ENCODE measurements at places on chromosomes 6 and 20.

- DNase-seq, result no peak
These were observed 717.8 kb downstream of the EPM2A start for GRCh38 chr6:145017516-145017915.

DNA sequence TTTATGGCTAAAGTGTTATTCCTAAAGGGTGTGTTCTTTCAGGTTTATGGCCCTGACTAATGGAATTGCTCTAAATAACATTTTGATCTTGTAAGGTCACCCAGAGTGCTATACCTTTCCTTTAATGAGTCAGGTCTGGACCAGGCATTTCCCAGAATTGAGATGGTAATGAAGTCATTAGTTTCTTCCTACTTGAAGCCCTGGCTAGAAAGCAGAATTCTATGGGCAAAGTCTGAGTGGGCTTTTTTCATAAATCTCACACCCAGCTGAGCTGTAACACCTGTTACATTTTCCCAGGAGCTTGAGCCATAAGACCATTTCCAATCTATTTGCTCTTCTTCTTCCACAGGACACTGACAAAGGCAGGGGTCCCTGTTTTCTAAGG lies 122.0 kb upstream of the ID4 start:
- DNase-seq, result no peak

DNA sequence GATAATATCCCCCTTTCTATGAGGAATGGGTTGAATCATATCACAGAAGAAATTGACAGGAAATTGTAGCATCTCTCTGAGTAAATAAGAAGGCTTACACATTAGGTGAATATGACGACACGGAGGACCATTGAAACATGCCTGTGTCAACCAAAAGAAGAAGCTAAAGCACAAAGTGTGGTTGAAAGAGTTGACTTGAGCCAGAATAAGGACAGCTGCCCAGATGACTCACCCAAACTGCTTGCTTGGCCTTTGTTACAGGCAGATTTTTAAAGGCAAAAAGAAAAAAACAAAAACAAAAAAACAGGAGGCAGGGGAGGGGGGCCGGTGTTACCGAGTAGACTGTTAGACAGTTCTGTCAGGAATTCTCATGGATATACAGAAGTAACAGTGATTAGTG lies 129.8 kb upstream of the EDN1 start:
- DNase-seq, result no peak

GRCh38 chr6:168709991-168710390 lies 269.0 kb downstream of the SMOC2 start:
- no peak for DNase-seq

DNA sequence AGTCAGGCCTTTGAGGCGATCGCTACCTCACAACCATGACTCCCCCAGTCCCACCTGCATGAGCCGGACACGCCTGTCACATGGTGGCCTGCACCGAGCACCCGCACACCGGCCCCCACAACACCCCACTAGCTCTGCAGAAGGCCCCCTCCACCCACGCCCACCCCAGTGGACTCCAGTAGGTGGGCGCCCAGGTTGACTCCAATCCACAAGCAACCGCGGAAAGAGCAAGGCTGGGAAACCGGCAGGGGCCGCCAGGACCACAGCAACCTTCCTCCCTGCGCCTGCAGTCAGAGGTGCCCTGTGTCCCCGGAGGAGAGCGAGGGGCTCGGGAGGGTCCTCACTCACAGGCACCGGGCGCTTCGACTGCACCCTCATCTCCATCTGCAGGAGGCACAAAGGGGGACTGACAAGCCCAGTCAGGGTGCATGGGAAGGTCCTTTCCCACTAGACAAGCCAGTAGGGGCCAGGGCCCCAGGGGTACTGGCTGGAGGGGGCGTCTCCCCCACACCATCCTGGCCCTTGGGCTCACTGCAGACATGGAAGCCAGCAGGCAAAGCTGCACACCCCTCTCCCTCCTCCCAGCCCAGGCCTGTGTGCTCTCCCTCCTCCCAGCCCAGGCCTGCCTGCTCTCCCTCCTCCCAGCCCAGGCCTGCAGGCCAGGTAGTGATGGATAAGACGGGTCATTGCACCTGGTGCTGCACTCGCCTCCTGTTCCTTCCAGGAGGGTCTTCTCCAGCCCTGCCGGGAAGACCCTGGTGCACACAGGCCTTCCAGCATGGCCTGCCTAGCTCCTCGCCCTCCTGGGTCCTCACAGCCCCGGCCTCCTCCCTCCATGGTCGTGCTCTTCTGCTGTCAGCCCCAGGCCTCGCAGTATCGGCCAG lies 137.2 kb downstream of the DLL1 start:
- DNase-seq, result no peak

- DNase-seq, result no peak
These were observed 157.6 kb downstream of the SLC35B3 start for GRCh38 chr6:8277769-8278168.

DNA sequence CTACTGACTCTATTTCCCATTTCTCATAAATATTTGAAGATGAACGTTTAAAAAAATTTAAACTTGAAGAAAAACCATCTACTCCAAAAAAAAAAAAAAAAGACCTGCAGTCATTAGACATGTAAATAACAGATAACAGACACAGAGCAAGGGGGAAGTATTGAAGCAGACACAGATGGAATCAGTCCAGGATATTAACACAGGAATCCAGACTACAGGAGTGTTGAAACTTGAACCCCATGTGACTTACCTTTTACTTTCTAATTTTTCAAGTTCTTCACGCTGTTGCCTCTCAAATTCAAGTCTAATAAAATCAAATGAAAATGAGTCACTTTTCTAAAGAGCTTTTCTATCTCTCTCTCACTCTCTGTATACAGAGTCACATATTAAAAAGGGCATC lies 191.8 kb downstream of the KIF16B start:
- no peak for DNase-seq

- no peak for DNase-seq
These were observed 11.5 kb downstream of the OR2H2 start for GRCh38 chr6:29596381-29596900.

DNA sequence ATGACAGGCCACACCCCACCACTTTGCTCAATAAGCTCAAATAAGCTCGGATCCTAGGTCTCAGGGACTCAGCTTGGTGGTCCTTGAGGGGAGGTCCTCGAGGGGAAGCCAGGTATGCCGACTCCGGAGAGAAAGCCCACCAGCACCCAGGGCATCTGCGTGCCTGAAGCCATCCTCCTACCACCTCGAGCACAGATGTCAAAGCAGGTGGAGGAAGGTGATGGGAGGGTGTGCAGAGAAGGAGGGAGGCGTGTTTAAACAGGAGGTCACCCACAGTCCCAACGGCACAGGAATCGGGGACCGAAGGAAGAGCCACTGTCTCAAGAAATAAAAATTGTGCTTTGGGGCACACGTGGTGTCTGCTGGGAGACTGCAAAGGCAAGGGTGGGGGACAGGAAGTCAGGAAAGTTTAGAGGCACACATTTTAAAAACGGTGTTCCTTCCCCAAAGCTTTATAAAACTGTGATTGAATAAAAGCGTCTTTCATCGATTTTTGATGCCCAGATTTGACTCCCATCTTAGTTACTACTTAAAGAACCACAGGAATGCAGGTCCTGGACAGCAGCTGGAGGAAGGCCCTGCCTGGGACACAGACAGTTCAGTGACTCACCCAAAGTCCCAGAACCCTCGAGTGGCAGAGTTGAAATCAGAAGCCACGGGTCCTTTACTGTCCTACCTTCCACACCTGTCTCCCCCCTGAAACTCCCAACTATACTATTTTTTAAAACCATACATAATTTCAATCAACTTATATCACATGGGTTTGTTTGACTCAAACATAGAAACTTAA lies 221.0 kb upstream of the PDE10A start:
- no peak for DNase-seq

- no peak for DNase-seq
These were observed 40.2 kb upstream of the ZNFX1 start for GRCh38 chr20:49318091-49318429.

DNA sequence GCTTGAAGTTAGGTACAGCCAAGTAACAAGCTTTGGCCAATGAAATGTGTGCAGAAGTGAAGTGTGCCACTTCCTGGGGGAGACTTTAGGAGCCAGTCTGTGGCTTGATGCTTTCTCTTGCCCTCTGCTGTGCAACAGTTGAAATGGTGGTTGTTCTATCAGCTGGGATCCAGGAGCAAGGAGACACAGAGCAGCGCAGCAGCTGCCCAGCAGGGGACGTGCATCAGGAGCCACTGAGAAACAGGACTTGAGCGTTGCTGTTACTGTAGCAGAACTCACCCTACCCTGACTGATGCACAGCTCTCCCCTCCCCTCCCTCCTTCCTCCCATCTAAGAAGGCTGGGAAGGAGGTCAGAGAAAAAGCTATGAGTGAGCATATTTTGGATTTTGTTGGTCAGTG lies 18.9 kb upstream of the CCN5 start:
- DNase-seq, result no peak

GRCh38 chr6:122077603-122078002 lies 321.8 kb upstream of the HSF2 start:
- DNase-seq, result no peak

DNA sequence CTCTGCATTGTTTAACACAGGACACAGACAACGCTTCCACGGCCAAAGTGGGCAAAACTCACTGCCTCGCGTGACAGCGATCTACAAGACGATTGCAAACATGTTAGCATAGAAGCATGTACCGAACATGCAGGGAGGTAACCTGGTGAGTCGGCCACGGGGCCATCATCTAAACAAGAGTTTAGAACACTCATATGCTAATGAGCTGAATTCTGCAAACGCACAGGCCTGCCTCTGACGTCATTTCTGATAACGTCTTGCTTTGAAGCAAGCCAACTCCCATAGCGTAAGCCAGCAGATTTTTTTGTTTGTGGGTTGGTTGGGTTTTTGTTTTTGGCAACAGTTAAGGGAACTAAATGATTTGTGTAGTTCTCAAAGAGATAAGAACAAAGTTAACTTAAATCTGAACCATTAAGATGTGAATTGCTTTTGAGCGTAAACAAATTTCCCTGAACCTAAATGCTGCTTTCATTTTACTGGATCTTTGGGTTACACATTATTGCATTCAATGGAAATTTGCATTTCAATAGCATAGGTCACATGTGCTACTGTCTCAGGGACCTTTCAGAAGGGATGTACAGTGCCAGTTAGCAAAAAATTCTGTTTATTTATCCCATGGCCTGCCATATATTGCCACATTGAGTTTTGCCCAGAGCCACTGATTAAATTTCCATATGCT lies 184.5 kb upstream of the PDE10A start:
- DNase-seq, result no peak

DNA sequence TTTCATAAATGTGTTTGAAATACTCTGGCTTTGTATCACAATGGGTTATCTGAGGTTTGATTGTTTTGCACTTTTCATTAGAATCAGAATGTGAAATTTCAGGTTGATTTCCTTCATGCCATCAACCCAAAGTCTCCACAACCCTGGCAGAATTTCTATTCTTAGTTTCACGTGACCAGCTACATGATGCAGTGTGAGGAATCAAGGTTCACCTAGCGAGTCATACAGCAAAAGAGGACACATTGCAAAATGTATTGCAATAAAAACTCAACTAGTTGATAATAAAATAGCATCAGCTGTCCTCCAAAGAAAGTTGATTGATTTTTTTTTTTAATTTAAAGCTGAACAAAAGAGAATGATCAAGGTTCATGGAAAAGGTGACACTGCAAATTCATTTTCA lies 2.2 kb downstream of the HAO1 start:
- DNase-seq, result no peak

DNA sequence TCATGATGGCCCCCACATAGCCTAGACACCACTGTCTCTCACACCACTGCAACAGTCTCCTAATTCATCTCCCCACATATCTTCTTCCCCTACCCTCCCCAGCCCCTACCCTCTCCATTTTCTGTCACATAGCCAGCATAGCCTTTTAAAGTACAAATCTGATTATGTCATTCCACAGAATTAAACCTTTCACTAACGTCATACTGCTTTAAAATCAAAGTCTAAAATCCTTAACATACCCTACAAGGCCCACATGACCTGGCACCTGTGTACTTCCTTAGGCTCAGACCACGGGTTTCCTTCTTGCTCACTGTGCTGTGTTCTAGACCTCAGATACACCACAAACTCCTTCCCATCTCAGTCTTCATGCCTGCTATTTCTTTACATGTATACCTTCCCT lies 5.9 kb downstream of the OSTM1 start:
- no peak for DNase-seq

DNA sequence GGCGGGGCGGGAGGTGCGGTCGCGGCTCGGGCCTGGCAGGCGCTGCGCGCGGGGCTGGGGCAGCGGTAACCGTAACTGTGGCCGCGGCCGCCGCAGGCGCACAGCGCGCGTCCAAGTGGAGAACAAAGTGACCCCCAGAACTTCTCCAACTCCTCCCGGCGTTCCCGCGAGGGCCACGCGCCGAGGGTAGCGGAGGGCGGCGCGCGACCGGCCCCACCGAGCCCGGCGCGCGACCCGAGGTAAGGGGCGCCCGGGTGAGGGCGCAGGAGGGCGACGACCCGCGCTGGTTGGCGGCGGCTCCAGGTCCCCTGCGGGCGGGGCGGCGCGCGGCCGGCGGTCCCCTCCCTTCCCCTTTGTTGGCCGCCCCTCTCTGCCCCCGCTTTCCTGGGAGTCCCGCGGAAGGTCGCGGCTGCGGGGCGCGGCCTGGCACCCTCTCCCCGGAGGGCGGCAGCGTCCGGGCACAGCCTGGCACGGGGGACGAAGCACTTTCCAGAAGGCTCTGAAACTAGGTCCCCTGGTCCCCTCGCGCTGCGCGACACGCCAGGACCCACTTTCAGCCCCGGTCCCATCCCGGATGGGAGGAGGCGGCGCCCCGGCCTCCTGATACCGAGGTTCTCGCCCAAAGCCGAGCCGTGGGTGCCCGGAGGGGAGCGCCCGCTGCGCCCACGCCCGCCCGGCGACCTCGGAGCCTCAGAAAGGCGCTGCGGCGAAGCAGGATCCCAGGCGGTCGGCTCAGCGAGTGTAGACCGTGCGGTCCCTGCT lies at the start of gene TIAM2:
Gene TIAM2, plus strand, starts transcription at position 62 of the 762 bp plus-strand sequence. CDS start 133,909 bp downstream, outside the sequence.
- DNase-seq, result no peak

DNA sequence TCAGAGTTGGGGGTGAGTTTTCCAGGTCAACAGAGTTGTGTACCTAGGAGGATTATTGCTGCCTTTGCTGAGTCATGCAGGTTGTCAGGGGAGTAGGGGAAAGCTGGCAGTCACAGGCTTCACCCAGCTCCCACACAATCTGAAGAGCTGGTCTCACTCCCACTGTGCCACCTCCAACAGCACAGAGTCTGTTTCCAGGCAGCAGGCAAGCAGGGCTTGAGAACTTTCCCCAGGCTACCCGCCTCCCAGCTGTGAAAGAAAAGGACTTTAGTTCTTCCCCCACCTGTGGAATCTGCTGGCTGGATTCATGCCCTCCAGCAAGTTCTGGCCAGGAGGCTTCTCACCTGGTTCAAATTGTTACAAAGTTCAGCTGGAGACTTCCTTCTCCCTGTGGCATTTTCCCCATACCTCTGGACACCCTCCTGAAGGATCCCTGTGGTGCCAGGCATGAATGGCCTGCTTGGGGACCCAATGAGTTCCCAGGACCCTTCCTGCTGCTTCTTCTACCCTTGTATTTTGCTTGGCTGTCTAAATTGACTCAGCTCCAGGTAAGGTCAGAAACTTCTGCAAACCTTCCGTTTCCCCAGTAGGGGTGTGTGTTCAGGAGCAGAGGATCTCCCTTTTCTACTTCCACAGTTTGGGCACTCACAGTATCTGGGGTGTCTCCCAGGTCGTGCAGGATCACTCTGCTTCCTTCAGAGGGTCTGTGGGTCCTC lies 378.1 kb upstream of the MAN1A1 start:
- DNase-seq, result no peak

GRCh38 chr6:35023091-35024000 lies 117.8 kb downstream of the TCP11 start:
- no peak for DNase-seq

GRCh38 chr6:90874931-90875330 lies 288.1 kb upstream of the MAP3K7 start:
- no peak for DNase-seq

Measured in activated T-cell treated with anti-CD3 and anti-CD28 coated beads, Interleukin-2, amount 50 U/mL, for 1 hour (primary cell).